ENCODE measurements at places on chromosomes 5 and 9. TPM values are rescaled to one million over a fixed set of nuclear protein-coding genes. Genes with fewer than 3 reads are reported as not detected.

- no peak for DNase-seq
These were observed 92.3 kb downstream of the DAP start for GRCh38 chr5:10668697-10669096.

DNA sequence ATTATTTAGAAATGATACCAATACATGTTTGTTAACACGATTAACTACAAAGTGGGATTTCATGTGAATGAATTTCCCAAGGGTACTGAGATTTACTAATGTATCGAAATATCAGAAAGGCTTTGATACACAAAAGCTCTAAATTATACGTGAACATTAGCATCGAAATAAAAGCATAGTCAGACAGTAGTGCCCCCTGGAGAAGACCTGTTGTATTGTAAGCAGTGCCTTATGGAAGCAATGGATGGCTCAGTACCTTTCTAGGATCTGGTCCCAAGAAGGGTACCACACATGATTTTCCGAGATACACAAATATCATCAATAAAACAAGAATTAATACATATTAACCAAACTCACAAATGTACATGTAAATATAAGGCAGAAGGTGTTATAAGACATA lies 153.8 kb downstream of the CDH12 start:
- no peak for DNase-seq

Gene SLC36A3
- polyA plus RNA-seq, result not detected

Gene GABRB2
- 1.1 TPM for polyA plus RNA-seq

- no peak for DNase-seq
These were observed 233.5 kb downstream of the FRMD3 start for GRCh38 chr9:83304686-83305085.

- no peak for DNase-seq
These were observed at the start of gene LTC4S for GRCh38 chr5:179793468-179794139. LTC4S (plus strand) TSS chr5:179793986; CDS start chr5:179794081, 95 bp downstream.

- DNase-seq, result no peak
These were observed 147.7 kb downstream of the BARX1 start for GRCh38 chr9:93807166-93808074.

DNA sequence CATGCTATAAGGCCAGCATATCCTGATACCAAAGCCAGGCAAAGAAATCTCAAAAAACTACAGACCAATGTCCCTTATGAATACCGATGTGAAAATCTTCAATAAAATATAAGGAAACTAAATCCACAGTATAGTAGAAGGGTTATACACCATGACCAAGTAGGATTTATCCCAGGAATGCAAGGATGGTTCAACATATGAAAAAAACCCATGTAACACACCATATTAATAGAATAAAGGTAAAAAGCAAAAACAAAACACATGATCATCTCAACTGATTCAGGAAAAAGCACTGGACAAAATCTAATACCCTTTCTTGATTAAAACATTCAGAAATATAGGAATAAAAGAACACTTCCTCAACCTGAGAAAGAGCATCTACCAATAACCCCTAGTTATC lies 6.1 kb downstream of the FBXL17 start:
- DNase-seq, result no peak

DNA sequence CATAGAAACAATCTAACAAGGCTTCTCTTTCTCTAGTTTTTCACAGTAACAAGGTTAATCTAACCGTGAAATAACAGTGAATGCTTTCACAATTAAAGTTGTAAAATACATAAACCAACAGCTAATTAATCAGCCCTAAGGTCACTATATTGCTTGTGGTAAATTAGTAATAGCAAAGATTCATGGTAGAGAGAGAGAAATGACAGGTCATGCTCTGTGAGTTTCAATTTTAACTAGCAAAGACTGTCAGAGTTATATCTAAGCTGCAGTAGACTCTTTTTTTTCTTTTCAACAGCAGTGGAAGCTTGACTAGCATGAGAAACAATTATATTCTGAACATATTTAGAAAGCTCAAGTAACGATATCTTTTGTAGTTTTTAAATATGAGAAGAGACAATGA lies 1068.0 kb downstream of the MAT2B start:
- no peak for DNase-seq

GRCh38 chr5:170503990-170504596 lies at the start of gene KCNIP1:
KCNIP1 (plus strand) TSS chr5:170504020.
- no peak for DNase-seq

- DNase-seq, result peak; percentile 20
These were observed 103.4 kb upstream of the RASEF start for GRCh38 chr9:83166372-83166771.

- DNase-seq, result no peak
These were observed 108.1 kb downstream of the SEMA5A start for GRCh38 chr5:9437741-9438240.

DNA sequence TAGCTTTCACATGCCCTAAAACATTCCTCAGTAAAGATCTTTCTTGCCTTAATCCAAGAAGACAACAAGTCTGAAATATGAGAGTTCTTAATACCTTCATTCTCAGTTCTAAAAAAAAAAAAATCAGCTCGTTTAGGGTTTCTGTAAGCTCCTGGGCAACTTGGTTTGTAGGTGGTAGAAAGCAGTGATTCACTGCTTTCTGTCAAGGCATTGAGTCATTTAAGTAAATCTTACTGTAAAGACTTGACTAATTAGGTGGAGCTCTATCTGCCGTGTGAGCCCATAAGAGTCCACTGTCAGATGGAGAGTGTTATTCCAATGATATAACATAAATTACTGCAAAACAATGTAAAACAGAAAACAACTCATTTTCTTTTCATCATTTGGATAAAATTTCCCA lies 56.1 kb upstream of the MAST4 start:
- DNase-seq, result no peak

Gene BTNL3
- 162 TPM for polyA plus RNA-seq

Gene PCA3
- not detected for polyA plus RNA-seq

DNA sequence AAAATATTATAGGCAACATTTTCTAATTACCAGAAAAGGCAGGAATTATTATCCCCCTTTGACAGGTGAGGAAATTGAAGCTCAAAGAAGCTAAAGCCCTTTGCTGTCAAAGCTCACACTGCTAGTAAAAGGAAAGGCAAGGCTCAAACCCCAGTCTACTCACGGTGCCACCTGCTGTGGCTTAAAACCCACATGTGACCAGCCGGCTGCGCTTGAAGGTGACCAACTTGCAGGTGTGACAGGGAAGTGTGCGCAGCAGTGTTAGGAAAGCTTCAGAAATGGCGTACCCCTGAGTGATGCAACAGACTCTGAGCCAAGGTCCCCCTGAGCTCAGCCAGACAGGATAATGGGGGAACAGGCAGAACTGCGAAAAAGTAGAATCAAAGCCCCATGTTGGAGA lies 45.2 kb downstream of the PAX5 start:
- no peak for DNase-seq

DNA sequence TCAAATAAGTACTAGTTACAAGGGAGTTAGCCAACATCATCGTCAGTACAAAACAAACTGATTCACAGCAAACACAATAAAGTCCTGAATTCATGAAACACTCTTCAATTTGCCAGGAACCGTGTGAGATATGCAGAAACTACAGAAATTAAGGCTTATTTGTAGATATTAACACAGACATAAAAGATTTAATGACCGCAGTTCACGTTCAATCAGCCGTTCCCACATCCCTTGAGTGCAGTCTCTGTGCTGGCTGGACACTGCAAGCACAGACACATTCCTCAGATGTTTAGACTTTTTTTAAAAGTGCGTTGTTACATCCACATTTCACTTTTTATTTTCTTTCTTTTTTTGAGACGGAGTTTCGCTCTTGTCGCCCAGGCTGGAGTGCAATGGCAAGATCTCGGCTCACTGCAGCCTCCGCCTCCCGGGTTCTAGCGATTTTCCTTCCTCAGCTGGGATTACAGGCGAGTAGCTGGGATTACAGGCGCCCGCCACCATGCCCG lies 566 bp upstream of the CEP78 start:
- DNase-seq, result peak; percentile 37

DNA sequence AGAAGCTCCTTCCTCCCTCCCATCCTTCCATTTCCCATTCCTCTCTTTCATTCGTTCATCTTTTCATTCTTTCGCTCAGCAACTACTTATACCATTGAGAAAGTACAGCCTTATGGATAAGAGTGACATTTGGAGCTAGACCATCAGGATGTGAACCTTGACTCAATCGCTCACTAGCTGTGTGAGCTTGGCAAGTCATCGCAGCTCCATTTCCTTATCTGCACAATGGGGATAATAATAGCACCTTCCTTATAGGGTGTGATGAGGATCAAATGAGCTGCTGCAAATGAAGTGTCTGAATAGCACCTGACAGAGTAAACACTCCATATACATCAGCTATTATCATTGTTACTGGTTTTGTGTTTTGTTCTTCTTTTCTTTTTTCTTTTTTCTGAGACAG lies 28.1 kb upstream of the SYNPO start:
- peak; percentile 59 for DNase-seq

- peak; percentile 68 for DNase-seq
These were observed 8.9 kb upstream of the EPB41L4B start for GRCh38 chr9:109329638-109330258.

Gene ZNF300
- polyA plus RNA-seq, result 0.54 TPM

DNA sequence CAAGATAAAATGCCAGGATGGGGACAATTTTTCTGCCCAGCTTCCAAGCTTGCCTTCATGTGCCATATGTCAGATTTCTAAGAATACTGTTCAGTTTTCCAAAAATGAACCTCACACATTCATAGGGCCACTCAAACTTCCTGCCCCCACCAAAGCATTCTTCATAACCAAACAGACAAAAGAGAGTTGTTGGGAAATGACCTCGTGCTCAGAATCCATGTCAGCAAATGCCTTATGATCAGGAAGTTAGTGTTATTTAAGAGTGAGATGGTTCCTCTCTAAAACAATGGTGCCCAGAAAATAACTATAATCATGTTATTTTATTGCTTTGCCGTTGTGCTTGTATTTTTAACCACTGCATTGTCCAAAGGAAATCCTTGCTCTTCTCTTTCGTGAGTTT lies 208.2 kb downstream of the ZNF608 start:
- no peak for DNase-seq

Gene SPAAR
- 0.53 TPM for polyA plus RNA-seq

Gene PLGRKT
- polyA plus RNA-seq, result 35.6 TPM

All from small intestine (tissue), 16 donors.